B cell (primary cell): ENCODE measurements at places on chromosomes 2 and 18.
A peak's percentile ranks its signal among the peaks of the same experiment; 100 is the strongest.

DNA sequence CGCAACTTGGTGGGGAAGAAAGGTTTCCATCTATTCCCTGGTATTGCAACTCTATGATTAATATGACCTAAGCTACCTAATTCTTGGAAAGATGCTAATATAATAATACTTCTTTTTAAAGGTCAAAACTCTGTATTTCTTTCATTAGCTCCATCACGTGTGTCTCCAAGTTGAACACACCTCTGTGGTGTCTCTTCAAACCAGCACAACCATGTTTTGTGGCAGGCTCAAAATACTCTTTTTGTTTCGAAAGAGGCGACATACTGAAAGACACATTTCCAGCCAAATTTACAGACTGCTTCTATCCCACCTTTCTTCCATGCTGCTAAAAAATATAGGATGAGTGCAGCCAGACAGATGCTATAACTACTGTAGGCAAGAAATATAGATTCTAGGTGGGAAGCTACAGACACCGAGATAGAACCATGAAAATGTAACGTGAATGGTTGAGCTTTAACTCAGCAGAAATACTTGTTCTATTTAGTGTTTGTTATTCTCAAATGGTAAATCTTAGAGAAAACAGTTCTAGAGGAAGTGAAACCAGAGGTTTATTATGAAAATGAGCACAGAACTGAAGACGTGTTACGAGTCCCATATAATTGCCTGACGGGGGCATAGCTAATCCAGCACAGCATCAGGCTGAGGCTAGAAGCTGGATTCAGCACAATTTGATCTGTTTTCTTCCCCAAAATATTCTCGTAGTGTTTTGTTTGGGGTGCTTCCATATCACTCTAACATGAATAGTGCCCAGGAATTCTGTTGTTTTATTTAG, 991.5 kb upstream of the FANCL start:
- peak; percentile 47 for DNase-seq

DNA sequence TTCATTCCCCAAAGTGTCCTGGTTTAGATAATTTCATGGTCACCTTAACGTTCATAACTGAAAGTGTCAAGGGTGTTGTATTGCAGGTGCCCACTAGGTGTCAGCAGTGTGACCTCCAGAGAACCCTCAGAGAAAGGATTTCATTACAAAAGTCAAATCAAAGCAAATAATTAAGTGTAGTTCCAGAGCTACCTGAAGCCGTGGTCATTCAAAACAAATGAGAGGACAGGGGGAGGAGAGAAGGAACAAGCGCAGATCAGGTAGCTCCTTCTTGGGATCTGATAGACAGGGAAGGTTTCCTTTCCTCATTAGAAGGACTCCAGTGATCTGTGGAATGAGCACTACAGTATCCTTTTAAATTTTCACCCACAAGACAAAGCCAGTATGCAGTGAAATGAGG, at the start of gene SLC9A4:
TSS of gene SLC9A4 (plus strand) at position 207 of the 400 bp plus-strand sequence. CDS start 534 bp downstream, outside the sequence.
- peak; percentile 55 for DNase-seq

DNA sequence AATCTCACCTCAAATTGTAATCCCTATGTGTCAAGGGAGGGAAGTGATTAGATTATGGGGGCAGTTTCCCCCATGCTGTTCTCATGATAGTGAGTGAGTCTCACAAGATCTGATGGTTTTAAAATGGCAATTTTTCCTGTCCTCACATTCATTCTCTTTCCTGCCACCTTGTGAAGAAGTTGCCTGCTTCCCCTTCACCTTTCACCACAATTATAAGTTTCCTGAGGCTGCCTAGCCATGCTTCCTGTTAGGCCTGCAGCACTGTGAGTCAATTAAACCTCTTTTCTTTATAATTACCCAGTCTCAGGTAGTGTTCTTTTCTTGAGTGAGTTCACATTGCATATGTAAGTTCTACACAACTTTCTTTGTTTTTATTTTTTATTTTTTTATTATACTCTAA, 271.5 kb downstream of the EXOC6B start:
- DNase-seq: no peak

GRCh38 chr2:103179798-103180197, 418.0 kb downstream of the TMEM182 start:
- DNase-seq: no peak

GRCh38 chr2:175393851-175394250, 212.3 kb upstream of the ATP5MC3 start:
- no peak for DNase-seq

DNA sequence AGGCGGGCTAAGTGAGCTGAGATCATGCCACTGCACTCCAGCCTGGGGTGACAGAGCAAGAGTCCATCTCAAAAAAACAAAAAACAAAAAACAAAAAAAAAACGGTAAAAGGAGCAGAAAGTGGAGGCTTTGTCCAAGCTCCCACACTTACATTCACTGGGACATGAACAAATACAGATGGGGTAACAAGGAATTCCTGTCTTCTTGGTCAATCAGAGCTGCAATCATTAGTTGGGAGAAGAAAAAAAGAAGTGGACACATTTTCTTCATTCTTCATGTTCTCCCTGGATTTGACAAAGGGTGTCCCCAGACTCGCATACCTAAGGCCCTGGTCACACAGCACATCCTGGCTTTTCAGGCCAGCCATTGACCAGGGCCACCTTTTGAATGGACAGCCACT, 124.6 kb downstream of the SOCS6 start:
- DNase-seq: no peak

DNA sequence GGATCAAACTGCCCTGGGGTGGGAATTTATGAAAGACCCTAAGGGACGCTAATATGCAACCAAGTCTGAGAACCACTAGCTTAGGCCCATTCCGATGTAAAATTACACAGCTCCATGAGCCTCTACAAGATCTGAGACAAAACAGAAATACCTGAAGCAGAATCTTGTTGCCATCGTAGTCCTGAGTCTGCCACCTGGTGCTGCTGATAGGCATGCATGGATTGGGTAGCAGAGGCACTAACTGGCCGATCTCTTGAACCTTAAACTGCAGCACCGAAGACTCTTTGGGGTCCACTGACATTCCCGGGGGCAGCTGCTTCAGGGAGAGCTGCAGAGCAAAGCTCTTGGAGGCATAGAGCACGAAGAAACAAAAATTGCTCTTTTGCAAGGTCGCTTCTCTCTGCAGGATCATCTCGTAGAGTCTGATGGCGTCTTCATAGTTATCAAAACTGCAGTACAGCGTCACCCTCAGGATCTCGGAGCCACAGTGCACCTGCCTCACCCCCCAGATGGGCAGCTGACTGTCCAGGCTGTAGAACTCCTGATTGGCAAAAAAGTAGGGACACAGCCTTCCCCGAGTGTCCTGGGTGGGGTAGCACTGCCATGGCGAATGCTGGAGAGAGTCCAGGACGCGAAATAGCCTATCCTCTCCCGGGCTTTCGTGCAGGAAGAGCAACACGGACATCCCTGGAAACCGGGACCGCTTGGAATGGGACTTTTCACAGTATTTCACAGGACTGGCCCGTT, 848 bp downstream of the FAM124B start:
- peak; percentile 32 for DNase-seq

GRCh38 chr2:134405611-134406081, 151.8 kb downstream of the MGAT5 start:
- DNase-seq: no peak
